Posterior vena cava (tissue), 2 donors: ENCODE measurements at places on chromosomes 6 and 20. TPM values are rescaled to one million over a fixed set of nuclear protein-coding genes. Genes with fewer than 3 reads are reported as not detected.

GRCh38 chr6:111720931-111721496, 115.3 kb upstream of the TRAF3IP2 start:
- no peak for DNase-seq

DNA sequence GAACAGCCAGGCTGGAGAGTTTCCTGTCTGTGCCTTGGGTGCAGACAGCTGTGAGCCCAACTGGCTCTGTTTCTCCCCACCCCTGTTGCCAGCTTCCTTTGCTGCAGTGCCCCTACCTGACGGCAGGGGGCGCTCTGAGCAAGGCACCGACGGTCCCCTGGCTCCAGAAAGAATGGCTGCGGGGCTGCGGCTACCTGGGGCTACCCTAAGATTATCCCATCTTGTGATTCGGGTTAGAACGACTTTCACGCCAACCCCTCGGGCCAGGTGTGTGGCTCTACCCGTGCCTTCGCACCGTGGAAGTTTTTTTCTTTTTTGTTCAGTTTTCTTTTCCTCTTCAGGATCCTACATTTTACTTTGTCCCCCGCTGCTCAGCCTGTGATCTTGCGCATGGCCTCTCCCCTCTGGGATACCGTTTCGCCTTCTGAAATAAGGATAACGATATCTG, 33.4 kb upstream of the AAR2 start:
- DNase-seq, result peak; percentile 87

GRCh38 chr6:154956771-154957522, 38.2 kb upstream of the TIAM2 start:
- peak; percentile 45 for DNase-seq

DNA sequence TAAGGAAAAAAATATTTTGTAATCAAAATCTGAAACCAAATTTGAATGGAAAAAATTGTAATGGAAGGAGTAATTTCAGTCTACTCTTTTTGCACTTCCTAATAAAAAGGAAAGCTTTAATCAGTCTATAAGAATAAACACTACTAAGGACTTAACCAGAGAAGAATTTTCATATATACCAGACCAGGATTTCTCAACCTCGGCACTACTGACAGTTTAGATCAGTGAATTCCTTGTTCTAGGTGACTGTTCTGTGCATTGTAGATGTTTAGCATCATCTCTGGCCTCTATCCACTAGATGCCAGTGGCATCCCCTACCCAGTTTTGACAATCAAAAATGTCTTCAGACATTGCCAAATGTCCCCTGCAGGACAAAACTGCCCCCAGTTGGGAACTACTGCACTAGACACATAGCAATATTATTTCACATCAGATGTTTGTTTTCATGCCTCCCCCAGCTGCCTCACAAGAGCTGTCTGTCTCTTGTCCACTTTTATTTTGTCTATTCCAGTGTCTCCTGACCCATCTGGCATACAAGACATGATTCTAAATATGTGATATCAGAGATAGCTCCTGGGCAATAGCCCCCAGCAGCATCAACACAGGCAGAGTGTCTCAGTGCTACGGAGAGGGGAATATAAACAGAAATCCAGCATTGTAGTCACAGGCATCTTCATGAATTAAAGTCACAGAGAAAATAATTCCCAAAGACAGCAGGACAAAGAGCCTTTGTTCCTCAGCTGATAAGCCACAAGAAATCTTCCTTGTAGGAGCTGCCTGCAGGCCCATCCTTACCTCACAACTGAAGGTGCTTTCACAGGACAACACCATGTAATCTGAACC, 27.0 kb downstream of the DNAAF9 start:
- DNase-seq, result no peak

DNA sequence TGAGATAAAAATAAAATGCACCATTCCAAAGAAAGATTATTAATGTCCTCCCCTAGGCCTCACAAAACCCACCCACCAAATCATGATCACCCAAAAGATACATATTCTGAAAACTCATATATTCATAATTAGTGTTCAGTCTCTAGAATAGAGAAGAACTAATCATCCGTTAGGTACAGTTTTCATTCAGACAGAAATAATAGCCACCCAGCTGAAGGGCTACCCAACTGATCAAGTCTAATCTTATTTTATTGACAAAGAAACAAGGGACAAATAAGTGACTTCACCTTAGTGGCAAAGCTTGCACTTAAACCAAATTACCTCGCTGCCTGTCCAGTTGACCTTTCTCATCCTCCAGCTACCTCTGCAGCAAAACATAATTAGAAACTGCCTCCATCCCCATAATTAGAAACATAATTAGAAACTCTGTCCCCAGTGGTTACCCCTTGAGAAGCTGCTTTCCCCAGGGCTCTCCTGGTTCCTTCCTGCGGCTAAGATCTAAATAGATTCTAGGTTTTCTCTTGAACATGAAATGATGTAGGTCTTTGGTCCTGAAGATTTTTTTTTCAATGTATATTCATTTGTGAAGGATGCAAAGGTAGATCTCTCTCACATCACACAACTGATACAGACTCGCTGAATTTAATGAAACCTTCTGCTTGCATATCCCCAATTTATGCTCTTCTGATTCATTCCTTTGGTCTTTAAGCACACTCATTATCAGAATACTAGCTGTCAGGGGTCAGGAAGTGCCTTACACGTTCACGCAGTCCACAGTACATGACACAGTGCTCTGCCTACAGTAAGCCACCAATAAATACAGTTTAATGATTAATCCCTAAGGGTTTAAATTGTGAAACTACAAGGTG, 46.3 kb downstream of the HBS1L start:
- no peak for DNase-seq

Gene RIPPLY2
- not detected for total RNA-seq
